ENCODE measurements at places on chromosomes 6 and 20.

GRCh38 chr20:43751167-43752050, 24.6 kb upstream of the GTSF1L start:
- DNase-seq: peak; percentile 46

DNA sequence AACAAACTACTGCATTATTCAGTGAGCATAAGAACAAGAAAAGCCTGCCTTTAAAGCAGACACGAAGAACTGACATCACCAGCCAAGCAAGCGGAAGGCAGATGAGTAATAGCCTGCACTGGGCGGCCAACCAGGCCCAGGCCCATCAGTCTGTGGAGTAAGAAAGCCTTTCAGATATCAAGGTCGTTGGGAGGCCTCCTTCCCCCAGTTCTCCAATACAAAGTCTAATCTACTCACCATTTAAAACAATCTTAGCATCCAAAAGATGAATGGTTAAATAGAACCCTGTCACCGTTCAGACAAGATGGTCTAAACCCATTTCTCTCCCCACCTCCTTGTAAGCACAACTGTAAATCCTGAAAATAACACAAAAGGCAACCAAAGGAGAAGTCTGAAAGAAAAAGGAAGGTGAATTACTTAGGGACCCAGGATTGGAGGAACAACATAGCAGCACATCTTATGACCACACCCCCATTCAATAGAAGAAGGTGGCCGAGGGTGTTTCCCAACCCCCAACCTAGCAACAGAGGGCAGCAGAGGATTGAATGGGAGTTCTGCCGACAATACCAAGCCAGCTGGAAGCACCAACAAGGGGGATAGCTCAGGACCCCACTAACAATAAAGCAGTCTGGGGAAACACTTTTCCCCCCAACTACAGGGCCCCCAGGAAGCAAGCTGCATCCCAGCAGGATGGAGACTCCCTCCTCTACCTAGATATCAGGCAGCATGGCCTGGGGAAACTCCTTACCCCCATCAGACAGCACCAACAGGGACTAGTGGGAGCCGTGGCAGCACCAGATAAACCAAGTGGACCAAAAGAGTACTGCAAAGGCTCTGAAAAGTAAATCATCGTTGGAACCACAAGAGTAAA, 67.9 kb downstream of the ZHX3 start:
- DNase-seq: peak; percentile 32

DNA sequence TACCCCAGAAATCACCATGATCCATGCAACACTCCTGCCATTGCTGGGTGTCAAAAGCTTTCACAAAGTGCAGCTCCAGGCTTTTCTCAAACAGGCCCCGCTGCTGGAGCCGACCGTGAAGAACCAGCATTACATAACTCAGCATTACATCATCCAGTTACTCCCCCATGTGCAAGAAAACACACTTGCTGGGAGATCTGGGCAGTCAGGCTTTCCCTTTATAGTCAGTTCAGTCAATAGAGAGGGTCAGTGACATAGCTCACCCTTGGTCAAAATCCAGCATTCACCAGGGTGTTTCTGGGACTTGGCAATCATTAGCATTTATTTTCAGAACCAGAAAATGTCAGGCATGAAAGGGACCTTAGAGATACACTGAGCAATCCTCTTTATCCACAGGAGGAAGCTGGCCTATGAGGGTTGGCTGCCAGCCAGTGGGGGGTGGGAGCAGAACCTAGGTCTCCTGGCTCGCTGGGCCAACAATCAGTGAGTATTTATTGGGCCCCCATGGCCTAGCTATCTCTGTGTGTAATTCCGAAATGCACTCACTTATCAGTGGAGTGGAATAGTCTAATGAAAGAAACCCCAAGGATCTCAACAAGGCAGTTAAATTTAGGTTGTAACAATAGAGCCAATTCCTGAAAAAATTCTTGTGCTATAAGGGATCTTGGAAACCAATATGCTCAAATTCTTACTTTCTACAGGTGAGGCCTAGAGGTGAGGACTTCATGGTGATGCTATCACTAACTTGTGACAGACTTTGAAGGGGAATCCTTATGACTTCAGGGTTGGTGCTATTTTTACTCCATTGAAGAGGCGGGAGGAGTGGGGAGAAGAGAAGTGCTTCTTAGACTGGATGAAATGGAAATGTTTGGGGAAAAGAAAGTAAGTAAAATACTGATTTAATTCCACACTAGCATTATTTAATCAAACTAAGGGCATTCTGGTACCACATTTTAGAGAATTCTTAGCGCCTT, 54.6 kb downstream of the LYRM4 start:
- DNase-seq: no peak

DNA sequence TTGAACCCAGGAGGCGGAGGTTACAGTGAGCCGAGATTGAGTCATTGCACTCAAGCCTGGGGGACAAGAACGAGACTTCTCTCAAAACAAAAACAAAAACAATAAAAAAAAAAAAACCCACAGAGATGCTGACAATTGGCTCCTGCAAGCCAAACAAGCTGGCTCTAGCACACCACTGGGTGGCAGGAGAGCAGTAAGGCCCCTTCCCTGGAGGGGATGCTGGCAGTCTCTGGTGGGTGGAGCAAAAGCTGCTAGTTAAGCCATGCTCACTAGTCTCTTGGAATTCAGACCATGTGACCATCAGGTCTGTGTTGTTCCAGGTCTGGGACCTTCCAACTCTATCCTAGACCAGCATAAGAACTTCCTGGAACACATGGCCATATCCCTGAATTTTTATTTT, 18.9 kb upstream of the DSN1 start:
- peak; percentile 40 for DNase-seq

DNA sequence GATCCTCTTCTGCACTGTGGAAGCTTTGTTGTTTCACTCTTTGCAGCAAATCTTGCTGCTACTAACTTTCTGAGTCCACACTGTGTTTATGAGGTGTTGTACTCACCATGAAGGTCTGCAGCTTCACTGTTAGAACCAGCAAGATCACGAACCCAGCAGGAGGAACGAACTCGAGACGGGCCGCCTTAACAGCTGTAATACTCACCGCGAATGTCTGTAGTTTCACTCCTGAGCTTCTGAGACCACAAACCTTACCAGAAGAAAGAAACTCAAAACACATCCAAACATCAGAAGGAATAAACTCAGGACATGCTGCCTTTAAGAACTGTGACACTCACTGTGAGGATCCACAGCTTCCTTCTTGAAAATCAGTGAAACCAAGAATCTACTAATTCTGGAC, 48.1 kb upstream of the MBOAT1 start:
- DNase-seq: no peak

DNA sequence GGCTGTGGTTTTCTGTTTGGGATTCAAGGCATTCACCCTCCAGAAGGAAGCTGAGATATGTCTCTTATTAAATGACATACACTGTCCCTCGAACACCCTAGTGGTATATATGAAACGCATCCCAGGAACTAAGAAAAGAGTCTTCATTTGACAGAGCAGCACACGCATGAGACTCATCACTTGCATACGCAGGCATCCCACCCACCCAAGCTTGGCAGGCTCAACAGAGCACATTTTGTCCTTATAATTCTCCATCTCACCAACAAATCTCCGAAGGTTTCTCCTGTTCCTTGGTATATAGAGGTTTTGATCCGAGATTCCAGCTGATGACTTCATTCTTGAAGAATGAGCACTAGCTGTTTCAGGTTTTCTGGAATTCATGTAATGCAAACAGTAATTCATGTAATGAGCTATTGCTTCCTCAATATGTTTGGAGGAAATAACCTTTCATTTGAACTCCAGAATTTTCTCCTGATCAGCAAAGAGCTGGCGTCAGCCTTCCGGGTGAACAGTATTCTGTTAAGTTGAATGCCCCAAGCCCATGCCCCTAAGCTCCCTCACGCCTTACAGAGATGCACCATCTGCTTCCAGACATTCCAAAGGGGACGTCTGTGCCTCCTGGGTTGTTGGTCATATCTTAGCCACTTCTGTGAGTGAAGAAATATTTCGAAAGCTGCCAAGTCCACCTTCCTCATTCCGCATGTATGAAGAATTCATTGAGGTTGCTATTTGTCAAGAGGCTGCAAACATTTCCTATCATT, 66.0 kb upstream of the CDH4 start:
- no peak for DNase-seq

DNA sequence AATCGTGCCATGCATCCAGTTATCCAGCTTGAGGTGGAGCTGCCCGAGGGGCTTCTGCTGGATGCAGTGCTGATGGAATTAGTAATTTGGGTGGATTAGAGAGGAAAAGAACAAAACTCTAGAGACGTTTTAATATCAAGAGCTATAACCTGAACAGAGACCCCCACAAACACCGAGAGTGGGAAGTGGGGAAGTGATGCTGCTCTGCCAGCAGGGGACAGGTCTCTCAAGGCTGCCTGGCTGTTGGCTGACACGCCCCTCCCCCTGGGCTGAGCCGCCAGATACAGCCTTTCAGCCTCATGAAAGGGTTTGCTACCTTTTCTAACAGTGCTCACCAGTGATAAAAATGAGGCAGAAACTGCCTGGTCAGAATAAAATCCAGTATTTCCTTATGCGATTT, 9.6 kb downstream of the LEMD2 start:
- DNase-seq: no peak

GRCh38 chr20:46027245-46027853, 1.7 kb upstream of the SLC12A5 start:
- DNase-seq: peak; percentile 26
